Kidney epithelial cell (primary cell): ENCODE measurements at places on chromosomes 1 and 21. TPM values are rescaled to one million over a fixed set of nuclear protein-coding genes. Genes with fewer than 3 reads are reported as not detected.

DNA sequence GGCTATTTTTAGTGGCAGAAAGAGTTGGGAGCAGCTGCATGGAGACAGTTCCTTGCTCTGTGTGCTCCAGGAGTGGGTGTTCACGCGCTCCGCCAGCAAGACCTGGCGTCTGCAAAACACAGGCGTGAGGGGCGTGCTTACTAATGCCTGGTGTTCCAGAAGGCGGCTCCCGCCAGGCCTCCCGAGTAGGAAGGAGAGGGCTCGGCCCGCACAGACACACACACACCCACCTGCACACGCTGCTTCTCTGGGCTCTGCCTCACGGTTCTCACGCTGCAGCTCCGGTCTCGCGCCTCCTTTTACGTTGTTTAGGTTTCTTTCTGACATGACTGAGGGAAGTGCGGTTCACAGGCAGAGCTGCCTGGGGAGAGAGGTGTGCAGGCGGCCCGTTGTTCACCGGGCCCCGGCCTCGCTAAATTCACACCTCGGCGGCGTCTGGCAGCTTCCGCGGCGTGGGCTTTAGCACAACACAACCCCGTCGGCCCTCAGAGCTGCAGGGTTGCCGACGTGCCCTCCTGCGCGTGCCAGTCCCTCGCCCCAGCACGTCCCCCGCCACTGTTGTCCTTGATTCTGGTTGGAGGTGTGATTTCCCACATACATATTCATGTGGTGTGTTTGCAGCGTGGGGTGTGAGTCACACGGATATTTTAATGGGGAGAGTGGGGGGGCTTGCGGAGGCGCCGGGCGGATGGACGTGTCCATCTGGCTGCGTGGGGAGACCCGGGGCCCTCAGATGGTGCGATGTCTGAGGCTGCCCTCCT, 77.0 kb downstream of the SKI start:
- no peak for DNase-seq

DNA sequence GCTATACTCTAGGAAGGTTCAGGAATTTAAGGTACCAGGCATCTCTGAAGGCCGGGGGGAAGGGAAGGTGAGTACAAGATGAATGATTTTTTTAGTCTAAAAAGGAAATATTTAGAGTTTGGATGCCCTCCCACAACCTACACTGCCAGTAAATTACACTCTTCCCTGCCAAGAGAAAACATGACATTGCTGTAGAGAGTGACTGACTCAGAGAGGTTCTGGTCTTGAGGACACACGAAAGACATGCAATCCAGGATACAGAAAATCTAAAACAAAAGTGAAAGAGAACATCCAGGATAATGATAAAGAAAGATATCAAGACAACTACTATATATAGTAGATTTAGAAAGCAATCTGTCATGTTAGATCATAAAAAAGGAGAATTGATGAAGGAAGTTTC, 200.5 kb downstream of the TYW3 start:
- no peak for DNase-seq

DNA sequence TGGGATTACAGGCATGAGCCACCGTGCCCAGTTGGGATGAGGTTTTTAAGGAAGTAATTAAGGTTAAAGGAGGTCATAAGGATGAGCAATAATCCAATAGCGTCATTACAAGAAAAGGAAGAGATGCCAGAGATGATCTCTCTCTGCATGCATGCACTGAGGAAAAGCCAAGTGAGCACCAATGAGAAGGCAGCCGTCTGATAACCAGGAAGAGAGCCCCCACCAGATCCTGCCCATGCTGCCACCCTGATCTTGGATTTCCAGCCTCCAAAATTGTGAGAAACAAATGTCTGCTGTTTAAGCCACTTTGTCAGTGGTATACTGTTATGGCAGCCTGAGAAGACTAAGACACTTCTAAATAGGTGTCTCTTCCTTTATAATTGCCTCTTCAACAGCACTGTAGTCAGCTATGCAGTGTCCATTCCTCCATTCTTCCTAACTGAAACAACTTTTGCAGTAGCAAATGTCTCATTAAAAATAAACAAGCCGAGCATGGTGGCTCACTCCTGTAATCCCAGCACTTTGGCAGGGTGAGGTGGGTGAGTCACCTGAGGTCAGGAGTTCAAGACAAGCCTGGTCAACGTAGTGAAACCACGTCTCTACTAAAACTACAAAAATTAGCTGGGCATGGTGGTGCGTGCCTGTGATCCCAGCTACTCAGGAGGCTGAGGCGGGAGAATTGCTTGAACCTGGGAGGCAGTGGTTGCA, 216.2 kb upstream of the RUNX1 start:
- DNase-seq = peak; percentile 45

DNA sequence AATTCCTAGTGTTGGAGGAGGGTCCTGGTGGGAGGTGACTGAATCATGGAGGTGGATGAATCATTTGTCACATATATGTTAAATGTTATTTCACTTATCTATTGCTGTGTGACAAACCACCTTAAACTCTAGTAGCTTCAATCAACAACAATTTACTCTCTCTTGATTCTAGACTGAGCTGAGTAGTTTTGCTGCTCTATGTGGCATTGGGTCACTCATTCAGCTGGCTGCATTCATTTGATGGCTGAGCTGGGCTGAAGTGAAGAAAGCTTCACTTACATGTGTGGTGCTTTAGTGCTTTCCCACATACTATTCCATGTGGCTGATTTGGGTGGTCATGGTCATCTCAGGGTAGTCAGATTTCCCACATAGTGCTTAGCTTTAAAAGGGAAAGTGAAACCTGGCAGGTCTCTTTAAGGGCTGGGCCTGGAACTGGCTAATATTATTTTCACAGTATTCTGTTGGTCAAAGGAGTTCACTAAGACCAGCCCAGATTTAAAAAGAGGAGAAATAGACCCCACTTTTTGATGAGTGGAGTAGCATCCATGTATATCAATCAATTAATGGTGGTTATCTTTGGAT, 10.5 kb downstream of the DNAH14 start:
- no peak for DNase-seq

GRCh38 chr1:201189085-201189484, 1.5 kb upstream of the IGFN1 start:
- no peak for DNase-seq

DNA sequence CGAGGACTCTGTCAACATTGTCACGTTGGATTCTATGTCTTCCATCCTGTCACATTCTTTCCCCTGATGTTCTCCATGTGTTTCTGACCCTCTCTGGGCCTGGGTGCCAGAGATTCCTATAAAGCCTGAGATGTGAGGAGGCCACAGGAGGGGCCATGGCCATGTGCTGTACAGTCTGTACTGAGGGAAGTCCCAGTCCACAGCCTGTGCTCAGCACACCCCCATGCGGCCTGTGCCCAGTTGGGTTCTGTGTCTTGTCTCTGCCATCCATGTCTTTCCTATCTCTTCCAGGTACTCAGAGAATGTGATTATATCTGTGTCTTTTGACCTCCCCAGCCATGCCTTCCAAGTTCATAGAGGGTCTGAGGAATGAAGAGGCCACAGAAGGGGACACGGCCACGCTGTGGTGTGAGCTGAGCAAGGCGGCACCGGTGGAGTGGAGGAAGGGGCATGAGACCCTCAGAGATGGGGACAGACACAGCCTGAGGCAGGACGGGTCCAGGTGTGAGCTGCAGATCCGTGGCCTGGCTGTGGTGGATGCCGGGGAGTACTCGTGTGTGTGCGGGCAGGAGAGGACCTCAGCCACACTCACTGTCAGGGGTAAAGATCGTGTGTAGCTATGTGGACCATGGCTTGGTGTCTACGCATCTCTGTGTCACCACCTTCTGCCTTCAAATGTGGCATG, 86.1 kb downstream of the OBSCN start:
- DNase-seq = no peak

- no peak for DNase-seq
These were observed 58.0 kb upstream of the SGIP1 start for GRCh38 chr1:66475940-66476339.

- no peak for DNase-seq
These were observed at the start of gene RIPPLY3 for GRCh38 chr21:37006486-37007291. TSS of gene RIPPLY3 (plus strand) at chr21:37006702. CDS start at chr21:37006773, 71 bp downstream.

GRCh38 chr1:39892601-39893595, 8.8 kb downstream of the MYCL start:
- peak; percentile 73 for DNase-seq

DNA sequence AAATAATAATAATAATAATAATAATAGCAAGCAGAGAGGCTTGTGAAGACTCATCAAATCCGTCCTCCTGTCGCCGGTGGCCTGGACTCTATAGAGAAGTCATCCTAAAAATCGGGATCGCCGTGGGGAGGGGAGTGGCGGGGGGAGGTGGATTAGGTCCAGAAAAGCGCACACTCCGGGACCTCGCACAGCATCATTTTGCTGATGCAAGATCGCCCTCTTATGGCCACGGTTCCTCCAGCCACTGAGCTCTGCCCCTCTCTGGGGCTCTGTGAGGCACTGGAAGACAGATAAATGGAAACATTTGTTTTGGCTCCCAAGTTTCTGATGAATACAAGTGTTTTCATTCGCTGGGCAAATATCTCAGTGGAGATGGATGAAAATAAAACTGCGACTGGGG, 612.0 kb downstream of the MATN1 start:
- DNase-seq = peak; percentile 5

DNA sequence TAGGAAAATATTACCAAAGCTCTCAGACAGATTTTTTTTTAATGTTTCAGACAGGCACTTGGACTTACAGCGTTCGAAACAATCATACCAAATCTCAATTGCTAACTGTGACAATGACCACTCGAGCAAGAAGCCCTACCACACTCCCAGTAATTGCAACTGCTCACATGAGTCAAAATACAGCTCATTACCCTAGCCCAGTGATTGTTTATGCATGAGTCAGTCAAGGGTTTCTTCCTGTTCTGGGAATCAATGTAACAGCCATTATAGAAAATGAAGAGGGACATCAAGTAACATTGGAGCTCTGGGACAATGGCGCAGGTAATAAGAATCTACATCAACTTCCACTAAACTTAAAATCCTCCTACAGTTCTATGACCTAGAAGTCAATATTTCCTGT, 56.1 kb upstream of the SH3GLB1 start:
- DNase-seq = peak; percentile 78

GRCh38 chr1:43207229-43207853, 35.2 kb downstream of the CFAP57 start:
- no peak for DNase-seq

DNA sequence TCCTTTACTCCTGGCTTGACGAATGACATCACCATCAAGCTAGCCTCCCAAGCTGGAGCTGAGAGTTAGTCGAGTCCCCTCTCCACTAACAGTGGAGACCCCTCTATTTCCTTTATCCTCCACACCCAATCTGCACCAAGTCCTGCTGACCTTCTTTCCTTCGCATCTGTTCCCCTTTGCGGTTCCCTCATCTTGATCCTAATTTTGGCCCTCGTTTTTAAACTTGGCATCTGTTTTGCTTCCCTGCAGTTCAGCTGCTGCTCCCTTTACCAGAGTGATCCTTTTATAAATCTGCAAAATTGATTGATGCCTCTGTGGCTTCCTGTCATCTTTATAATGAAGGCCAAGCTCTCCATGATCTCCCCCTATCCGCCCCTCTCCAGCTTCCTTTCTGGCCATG, 49.0 kb upstream of the TSPAN2 start:
- no peak for DNase-seq

DNA sequence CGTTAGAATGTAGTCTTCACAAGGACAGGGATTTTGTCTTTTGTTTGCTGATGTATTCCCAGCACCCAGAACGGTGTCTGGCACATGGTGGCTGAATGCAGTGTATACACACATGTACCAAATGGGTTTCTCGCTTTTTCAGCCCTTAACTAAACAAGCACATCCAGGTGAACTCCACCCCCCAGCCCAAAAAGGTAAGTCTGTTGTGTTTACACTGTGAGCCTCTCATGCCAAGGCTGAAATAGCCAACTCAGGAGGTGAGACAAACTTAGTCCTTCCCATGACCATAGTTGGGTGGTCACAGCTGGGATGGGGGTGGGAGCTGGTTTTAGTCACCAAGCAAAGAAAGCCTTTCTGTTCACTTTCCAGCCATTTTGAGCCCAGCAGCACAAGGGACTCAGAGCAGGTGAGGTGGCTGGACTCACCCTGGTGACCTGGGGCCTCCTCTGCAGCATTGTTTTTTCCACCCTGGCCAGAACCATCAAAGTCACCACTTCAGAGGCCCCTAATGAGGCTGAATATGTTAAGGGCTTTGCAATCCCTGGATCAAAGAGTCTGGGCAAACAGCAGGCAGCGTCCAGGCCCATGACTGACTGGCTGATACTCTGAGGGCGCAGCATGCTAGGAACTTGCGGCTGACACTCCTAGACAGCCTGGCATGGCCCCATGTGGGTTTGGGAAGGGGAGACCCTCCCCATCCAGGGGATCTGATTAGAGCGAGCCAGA, 8.7 kb downstream of the TENT5B start:
- no peak for DNase-seq

- no peak for DNase-seq
These were observed 44.0 kb downstream of the OR10J1 start for GRCh38 chr1:159483501-159483900.

DNA sequence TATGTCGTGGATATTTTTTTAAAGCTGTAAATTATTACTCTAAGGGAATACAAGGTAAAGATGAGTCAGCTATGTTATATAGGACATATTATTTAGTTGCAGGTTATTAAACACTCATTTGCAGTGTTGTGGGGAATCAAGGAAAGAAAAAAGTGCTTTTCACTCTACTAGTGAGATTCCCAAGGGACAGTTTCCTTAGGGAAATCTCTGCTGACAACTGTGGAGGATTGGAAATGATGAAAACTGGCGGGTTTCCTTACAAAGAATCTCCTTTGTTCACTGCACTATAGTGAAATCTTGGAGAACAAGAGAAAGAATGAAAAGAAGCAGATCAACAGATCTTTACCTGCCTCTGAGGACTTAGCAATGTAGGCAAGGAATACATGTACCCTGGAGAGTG, 24.5 kb upstream of the TRIM45 start:
- DNase-seq = no peak

DNA sequence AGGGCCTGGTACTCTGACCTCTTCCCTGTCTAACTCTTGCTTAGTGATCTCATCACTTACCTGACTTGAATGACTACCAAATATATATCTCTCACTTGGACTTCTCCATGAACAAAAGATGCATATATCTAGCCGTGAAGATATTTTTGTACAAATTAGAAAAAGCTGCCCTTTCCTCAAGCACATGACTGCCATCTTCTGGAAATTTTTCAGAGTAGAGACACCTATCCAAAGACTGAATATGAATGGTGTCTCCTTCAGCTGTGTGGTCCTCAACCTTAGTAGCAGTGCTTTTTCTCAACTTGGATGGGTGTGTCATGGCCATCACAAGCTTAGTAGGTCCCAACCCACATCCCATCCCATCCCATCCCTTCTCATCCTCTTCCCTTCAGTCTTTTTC, 142.3 kb downstream of the DNM3 start:
- no peak for DNase-seq

- DNase-seq = no peak
These were observed 108.8 kb downstream of the NAV1 start for GRCh38 chr1:201647722-201648065.

GRCh38 chr1:43344267-43344850, 6.7 kb downstream of the MPL start:
- DNase-seq = no peak

- DNase-seq = no peak
These were observed 4.2 kb downstream of the RCAN3 start for GRCh38 chr1:24506691-24507381.

The TDRD5 gene
- total RNA-seq = 0.34 and 0.54 TPM in 2 replicates

The MAP10 gene
- total RNA-seq = 3.7 and 5.5 TPM in 2 replicates

The HOOK1 gene
- total RNA-seq = 8.9 and 10.9 TPM in 2 replicates

The PROK1 gene
- total RNA-seq = not detected in 2 replicates

The GBP5 gene
- 0.33 TPM in 1 of 2 replicates, not detected in the other for total RNA-seq

The CATSPERE gene
- total RNA-seq = 0.13 and 0.21 TPM in 2 replicates

The MAP1LC3C gene
- total RNA-seq = 0.27 TPM in 1 of 2 replicates, not detected in the other

The MPL gene
- not detected in 2 replicates for total RNA-seq

The IL24 gene
- total RNA-seq = 0.38 and 0.82 TPM in 2 replicates

The OR2T29 gene
- not detected in 2 replicates for total RNA-seq

The SPRR4 gene
- not detected in 2 replicates for total RNA-seq
